Kidney glomerular epithelial cell (primary cell): ENCODE measurements at places on chromosomes 13 and 19.

- no peak for DNase-seq
Observed at GRCh38 chr19:50838239-50838638, 4.9 kb upstream of the KLK15 start.

GRCh38 chr13:95614641-95615245 lies 29.8 kb downstream of the DZIP1 start:
- no peak for DNase-seq

DNA sequence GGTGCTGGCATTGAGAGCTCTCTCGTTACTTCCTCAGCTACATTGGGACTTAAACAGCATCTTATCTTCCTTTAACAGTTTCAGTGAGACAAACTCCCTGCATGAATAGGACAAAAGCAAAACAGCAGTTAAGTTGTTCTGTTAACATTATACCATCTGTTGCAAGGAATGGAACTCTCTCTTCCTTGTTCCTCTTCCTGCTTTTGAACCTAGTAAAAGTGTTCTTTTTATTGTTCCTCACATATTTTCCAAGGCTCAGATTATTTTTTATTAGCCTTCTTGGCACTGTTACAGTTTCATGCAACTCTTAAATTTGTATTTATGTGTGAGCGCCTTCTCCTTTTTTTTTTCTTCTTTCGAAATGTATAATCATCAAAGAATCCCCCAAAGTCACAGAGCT lies 202.6 kb upstream of the UFM1 start:
- no peak for DNase-seq

- no peak for DNase-seq
Observed at GRCh38 chr13:78478183-78478582, 125.2 kb downstream of the POU4F1 start.

DNA sequence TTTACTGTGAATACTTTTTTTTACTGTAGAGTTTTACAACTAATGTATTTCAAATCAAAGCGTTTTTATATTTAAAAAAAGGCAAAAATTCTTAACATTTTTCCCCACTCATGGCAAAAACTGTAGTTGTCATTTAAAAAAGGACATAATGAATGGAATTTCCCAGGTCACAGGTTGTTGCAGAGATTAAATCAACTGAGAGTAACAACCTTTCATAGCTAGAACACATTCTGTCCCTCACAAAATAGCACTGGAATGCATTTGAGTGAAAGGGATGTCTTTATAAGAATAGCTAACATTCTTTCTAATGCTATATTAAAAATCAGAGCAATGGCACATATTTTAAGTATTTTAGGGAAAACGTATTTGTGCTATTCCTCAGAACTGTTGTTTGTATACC lies 1393.3 kb upstream of the ATXN8OS start:
- DNase-seq: no peak

- DNase-seq: no peak
Observed at GRCh38 chr13:80630685-80631121, 289.8 kb upstream of the SPRY2 start.

GRCh38 chr13:104327211-104327610 lies 1261.0 kb upstream of the SLC10A2 start:
- peak; percentile 65 for DNase-seq

DNA sequence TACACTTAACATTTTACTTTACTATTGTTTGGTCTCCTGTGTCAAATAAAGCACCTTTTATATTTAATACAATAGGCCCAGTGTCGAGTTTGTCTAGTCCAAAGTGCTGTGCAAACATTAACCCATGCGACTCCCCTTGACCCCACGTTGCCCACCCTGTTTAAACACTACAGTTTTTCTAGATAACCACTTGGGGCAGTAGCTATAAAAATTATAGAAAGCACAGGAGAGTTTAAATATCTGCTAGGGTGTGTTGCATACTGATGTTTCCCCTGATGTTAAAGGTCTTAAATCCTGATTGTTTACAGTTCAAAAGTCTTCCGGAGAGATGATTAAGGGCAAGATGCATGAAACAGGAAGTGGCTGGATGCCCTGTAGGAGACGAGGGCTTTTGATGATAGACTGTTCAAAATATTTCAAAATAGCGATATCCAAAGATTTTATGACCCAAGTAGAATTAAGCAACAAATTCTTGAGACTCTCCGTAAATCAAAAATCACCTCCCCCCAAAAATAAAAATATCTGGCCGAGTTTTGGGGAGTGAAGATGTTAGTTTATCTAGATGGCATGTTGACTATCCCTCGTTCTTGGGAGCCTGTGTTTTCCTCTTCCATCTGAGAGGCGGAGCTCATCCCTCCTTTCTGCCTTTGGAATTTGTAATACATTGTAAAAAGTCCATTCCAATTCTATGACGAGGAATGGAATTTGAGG lies 167.1 kb downstream of the FGF9 start:
- DNase-seq: peak; percentile 62

DNA sequence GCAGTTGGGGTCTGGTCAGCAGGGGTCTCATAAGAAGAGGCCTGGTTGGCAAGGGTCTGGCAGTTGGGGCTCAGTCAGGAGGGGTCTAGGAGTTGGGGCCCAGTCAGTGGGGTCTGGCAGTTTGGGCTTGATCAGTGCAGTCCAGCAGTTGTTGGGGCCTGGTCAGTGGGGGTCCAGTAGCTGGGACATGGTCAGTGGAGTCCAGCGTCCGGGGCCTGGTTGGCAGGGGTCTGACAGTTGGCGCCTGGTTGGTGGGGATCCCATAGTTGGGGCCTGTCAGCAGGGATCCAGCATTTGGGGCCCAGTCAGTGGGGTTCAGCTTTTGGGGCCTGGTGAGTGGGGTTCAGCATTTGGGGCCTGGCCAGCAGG lies 60.5 kb upstream of the TPM4 start:
- no peak for DNase-seq

GRCh38 chr19:4310247-4311121 lies 6.1 kb downstream of the FSD1 start:
- DNase-seq: no peak

- no peak for DNase-seq
Observed at GRCh38 chr19:20968092-20968491, 45.0 kb downstream of the ZNF85 start.

DNA sequence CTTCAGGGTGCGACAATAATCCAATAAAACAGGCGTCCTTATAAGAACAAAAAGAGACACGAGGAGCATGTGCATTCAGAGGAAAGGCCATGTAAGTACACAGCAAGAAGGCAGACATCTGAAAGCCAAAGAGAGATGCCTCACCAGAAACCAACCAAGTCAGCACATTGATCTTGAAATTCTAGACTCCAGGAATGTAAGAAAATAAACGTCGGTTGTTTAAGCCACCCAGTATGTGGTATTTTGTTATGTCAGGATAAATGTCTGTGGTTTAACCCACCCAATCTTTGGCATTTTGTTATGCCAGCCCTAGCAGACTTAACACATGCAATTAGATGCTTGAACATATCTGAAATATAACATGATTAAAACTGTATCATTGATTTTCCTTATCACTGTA lies 452.0 kb downstream of the SLITRK6 start:
- DNase-seq: no peak

DNA sequence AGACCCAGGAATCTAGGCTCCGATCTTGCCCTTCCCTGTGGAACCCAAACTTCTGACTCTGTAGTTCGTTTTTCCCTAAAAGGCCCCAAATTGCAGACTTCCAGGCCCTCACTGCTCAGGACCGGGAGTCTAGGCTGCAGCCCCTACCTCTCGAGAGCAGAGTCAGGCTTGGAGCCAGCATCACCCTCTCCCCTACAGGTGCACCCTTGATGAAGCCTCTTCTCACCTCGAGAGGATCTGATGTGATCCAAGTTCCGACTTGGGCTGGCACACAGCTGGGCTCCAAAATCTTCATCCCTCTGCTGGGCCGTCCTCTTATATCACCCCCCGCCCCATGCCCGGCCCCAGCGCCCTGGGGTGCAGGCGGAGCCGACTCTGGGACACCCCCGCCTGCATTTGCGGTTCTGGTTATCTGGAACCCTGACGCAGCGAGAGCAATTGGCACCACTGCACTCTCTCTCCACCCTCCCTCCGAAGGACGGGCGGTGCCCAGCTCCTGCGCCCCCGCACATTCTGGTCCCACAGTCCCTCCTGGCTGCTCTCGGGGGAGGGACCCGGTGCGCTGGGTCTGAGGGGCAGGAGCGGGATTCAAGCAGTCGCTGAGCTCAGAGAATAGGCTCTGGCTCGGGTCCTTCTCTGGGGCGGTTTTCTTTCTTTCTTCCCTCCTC lies at the start of gene KLK7:
TSS of gene KLK7 (minus strand) at position 293 of the 668 bp plus-strand sequence. CDS start 1,518 bp downstream, outside the sequence.
- no peak for DNase-seq

DNA sequence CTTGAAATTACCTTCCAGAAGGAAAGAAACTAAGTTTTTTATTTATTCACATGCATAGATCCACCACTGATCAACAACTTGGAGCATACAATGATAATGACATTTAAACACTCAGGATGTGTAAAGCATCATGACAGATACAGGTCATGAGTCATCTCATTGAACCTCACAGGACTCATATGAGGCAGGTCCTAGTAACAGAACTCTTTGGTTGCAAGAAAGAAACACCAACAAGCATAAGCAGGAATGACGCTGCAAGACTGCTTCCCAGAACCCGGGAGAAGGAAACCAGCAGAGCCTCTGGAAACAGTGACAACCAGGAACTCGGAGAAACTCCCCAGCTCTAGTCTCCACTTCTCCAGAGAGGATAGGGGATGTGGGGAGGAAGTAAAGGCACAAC lies 60.8 kb upstream of the IPO5 start:
- no peak for DNase-seq

DNA sequence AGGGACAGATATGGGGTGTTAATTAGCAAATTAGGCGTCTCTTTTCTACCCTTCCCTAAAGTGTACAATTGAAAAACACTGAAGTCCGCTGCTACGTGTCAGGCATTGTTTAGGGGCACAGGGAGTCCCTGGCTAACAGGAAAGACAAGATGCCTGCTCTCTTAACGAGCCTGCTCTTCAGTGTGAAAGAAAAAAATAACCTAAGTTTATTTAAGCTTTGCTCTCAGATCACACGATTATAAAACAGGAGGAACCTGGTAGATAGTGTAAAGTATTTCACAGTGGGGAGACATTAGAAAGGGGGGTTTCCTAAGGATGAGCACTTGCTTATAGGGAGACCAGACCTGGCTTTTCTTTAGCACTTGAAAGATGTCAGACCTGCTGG lies 38.7 kb downstream of the IGFL2 start:
- no peak for DNase-seq

- DNase-seq: no peak
Observed at GRCh38 chr19:56083668-56084067, 37.4 kb downstream of the ZNF787 start.

DNA sequence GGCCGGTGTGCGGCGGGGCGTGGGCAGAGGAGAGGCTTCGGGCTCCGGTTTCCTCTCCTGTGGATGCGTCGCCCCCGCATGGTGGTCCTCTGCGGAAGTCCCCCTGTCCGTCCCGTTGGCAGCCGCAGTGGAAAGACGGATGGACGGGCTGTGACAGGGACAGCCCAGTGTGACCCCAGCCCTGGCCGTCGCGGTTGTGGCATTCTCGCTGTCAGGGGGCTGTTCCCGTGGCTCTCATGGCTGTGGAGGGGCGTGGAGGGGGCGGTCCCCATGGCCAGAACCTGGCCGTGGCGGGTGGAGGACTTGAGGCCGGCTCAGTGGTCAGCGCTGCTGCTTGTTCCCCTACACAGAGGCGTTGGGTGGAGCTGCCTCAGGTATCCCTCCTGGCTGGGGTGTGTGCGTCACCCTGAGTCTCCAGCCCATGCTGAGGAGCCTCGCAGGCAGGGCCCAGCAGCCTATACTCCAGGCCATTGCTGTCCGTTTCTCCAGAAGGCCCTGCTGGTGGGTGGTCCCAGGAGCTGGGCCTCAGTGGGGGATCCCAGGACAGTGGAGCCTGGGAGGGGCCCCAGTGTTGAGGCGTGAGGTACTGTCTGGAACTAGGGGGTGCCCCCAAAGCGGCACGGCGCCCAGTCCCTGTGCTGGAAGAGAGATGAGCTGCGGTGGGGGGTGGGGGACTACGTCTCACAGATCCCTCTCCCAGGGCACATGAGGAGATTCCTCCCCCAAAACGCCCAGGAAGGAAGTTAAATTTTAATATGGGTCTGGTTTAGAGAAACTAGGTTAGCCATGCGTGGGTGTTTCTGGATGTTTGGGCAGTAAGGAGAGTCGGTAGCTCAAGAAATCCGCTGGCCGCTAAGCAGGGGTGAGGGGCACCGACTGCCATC lies 20.3 kb downstream of the CSNK1G2 start:
- peak; percentile 71 for DNase-seq

GRCh38 chr13:25196971-25197370 lies 24.9 kb upstream of the AMER2 start:
- DNase-seq: no peak

- no peak for DNase-seq
Observed at GRCh38 chr19:10551698-10552301, 8.1 kb downstream of the ATG4D start.

GRCh38 chr13:36157480-36157879 lies 26.3 kb upstream of the DCLK1 start:
- DNase-seq: no peak

GRCh38 chr13:73828811-73829210 lies 305.4 kb downstream of the KLF12 start:
- no peak for DNase-seq
